ENCODE measurements at places on chromosomes 12 and 14. TPM values are rescaled to one million over a fixed set of nuclear protein-coding genes. Genes with fewer than 3 reads are reported as not detected.

The SIVA1 gene
- total RNA-seq, result 92.7 TPM

The SLC25A47 gene
- total RNA-seq, result not detected

The CLEC4A gene
- 0.86 TPM for total RNA-seq

The OTOGL gene
- 2.0 TPM for total RNA-seq

The VSIG10 gene
- total RNA-seq, result 38.4 TPM

The ST8SIA1 gene
- total RNA-seq, result not detected

DNA sequence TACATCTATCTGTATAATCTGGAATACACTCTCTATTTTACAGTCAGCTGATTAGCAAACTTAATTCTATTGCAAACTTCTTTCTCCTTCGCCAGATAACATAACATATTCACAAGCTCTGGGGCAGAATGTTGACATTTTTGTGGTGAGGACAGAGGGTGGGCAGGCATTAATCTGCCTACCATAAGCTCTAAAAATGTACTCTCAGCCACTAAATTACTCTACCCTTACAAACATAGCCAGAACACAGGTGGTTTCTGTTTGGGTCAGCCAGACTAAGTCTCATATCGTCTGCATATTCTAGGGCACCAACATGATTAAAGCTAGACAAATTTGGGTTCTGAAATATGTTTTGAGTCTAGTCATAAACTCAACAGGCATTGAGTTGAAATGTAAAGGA is 90.1 kb downstream of the SLC6A15 start:
- DNase-seq, result no peak

The GOLGA5 gene
- 28.9 TPM for total RNA-seq
